Gastroesophageal sphincter (tissue), 4 donors: ENCODE measurements at places on chromosomes 11 and 22. TPM values are rescaled to one million over a fixed set of nuclear protein-coding genes. Genes with fewer than 3 reads are reported as not detected.

- ATAC-seq: no peak
Observed at GRCh38 chr11:37512156-37512780, 914.2 kb upstream of the RAG2 start.

DNA sequence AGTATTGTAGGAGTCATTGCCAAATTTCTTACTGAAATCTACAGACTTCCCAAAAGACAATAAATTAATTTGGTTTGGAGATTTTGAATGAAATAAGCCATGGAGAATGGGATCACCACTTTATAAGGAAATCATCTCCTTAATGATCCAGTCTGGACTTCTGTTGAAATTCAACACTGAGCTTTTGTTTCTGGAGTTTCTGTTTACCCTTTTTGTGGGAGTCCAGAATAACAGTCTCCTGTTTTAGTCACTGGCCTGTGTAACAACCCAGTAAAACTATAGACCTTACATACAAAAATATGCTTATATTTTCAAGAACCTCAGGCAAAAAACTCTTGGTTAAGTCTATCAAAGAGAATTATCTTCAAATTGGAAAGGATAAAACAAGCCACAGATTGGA lies 321.7 kb upstream of the PLET1 start:
- ATAC-seq: no peak

Gene TSGA10IP
- total RNA-seq: not detected

Gene STK33
- 20.5 TPM for total RNA-seq

DNA sequence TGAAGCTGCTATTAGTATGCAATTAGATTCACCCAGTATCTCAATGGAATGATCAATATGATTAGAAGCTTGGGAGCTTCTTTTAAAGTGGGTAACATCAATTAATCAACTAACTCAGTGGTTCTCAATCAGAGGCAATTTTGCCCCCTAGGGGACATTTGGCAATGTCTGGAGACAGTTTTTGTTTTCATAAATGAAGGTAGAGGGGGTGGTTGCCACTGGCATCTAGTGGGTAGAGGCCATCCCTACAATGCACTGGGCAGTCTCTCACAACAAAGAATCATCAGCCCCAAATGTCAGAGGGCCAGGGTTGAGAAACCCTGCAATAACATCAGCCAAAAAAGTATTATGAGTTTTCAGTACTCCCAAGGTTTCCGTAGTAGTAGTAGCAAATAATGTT lies 5.9 kb upstream of the AMOTL1 start:
- ATAC-seq: no peak

DNA sequence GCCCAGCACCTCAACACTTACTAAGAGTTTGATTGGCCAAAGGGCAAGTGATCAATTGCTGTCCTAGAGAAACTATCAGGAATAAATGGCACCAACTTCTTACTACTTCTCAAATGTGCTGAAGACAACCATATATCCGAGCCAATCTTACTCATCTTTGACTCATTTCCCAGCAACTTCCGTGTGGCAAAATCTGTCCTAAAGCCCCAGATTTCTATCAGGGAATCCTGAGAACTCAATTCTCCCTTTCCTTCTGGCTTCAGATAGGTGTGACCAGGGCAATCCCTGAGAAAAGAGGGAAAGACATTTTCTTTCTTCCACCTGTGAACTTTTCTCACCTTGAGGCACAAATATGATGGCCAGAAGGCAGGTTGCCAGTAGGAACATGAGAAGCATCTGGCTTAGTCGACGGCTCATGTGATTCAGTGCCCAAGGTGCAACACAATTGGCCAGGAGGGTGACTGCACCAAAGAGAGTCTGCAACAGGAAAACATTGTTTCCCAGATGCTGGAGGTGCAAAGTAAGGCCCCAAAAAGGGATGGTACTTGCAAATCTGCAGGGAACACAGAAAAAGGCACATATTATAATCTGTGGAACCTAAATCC lies 21.8 kb upstream of the SLC22A24 start:
- no peak for ATAC-seq

Gene ZP1
- not detected for total RNA-seq
